Fibroblast of villous mesenchyme (primary cell): ENCODE measurements at places on chromosomes 4 and X. TPM values are rescaled to one million over a fixed set of nuclear protein-coding genes. Genes with fewer than 3 reads are reported as not detected.
A peak's percentile ranks its signal among the peaks of the same experiment; 100 is the strongest.

HPRT1 gene
- total RNA-seq, result 6.8 and 17.3 TPM in 2 replicates

DNA sequence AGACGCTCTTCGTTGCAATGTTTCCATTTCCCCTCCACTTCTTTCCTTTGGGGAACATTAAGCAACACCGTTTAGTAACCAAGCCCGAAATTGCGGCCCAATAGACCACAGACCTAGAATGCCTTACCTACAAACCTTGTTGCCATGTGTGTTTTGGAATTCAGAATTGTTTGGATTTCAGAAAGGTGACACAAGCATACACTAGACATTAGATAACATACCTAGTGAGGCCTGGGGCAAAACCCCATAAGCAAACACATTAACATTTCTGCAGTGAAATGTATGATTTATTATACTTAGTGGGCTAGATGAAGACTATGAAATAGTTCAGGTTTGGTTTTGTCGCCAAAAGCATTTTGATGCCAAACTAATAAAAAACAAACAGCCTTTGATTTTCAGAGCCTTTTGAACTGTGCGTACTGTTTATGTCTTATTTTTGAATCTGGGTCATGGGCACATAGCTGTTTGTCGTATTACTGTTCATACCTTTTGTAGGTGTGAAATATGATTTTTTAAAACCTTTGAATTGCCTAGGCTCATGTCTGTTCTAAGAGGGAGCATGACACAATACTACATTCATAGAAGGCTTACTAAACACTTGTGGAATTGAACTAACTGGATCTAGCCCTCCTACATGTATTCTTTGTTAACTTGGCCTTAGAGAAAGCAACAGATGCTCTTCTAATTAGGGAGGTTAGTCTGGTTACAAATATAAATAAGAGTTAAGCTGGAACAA, 88.6 kb upstream of the TMEM164 start:
- DNase-seq, result no peak

- DNase-seq, result no peak
Measured at GRCh38 chr4:117793845-117794480, 240.3 kb upstream of the NDST3 start.

DNA sequence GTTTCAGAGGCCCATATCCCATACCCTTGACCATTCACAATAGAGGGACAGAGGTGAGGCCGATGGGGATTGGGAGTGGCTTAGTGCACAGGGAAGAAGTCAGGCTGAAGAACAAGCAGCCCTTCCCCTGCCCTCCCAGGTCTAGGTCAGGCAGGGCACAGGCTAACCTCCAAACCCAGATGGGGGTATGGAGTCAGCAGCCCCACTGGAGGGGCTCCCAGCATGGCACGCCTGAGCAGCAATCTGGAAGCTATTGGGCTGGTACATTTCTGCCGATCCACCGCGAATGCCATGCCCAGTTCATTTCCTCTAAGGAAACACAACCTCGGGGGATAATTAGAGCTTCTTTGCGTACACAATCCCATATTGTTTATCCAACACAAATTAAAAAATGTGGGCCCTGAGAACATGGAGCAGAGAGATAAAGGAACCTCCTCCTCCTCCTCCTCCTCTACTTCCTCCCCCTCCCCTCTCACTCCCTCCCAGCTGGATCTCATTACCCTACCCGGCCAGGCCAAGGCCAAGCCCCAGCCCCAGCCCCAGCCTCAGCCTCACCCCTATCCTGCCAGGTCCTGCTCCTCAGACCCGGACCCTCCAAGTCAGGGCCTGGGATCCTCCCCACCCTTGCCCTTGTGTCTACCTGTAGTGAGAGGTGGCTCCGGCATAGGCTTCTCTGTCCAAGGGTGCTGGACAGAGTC, 83.0 kb downstream of the PJA1 start:
- DNase-seq, result no peak

DNA sequence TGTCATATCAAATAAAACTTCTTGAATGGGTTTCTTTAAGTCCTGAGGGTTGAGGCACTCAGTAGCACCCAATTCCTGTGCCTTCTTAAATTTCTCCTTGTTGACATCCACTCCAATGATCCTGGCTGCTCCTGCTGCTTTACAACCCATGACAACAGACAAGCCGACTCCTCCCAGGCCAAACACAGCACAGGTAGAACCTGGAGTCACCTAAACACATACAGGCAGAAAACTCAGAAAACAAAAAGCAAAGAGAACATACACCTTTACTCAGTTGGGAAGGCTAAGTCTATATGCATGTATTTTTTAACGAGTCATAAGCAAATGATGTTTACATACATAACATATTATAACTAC, 10.3 kb downstream of the ADH6 start:
- no peak for DNase-seq

DNA sequence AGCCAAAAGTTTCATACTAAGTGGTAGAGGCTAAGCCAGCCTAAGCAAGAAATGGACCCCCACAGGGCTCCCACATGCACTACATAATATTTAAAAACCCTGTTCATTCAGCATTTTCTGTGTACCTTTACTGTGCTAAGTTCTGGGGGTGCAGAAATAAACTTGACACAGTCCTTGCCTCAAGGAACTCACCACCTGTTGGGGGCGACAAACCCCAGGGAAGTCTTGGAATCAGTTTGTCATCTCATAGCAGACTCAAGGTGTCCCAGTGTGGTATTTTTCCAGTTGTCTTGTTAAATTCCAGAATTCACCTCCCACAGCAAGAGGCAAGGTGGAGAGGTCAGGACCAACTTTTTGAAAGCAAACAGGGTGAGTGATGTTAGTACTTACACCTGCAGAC, 43.1 kb downstream of the ATG4A start:
- no peak for DNase-seq

GRCh38 chr4:25755911-25756310, 100.3 kb downstream of the SLC34A2 start:
- no peak for DNase-seq

DNA sequence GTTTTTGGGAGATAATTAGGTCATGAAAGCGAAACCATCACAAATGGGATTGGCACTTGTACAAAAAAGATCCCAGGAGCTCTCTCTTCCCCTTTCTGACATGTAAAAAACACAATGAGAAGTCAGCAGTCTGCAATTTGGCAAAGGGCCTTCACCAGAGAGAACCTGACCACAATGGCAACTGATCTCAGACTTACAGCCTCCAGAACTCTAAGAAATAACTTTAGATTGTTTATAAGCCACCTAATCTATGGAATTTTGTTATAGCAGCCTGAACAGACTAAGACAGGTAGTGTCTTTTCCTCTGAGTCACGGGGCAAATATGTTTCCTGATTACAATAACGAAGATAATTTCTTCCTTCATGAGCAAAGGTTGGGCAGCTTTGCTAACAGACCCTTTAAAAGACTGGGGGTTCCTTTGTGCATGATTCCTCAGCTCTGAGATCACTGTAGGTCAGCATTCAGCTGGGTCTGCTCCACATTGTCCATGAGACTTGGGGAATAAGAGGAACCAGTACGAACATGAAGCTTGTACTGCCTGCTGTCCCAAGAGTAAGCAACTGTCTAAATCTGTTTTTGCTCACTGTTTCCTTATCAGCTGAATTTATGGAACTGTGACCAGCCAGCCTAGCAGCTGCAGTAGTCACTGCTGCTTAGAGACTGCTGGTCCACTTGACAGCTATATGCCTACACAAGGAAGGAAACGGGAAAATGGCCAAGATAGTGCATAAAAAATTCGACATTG, 191.6 kb downstream of the ANAPC10 start:
- DNase-seq, result peak; percentile 42

GRCh38 chr4:52914051-52914605, 52.0 kb downstream of the RASL11B start:
- peak; percentile 66 for DNase-seq
